ENCODE measurements at places on chromosomes 13 and 19.

DNA sequence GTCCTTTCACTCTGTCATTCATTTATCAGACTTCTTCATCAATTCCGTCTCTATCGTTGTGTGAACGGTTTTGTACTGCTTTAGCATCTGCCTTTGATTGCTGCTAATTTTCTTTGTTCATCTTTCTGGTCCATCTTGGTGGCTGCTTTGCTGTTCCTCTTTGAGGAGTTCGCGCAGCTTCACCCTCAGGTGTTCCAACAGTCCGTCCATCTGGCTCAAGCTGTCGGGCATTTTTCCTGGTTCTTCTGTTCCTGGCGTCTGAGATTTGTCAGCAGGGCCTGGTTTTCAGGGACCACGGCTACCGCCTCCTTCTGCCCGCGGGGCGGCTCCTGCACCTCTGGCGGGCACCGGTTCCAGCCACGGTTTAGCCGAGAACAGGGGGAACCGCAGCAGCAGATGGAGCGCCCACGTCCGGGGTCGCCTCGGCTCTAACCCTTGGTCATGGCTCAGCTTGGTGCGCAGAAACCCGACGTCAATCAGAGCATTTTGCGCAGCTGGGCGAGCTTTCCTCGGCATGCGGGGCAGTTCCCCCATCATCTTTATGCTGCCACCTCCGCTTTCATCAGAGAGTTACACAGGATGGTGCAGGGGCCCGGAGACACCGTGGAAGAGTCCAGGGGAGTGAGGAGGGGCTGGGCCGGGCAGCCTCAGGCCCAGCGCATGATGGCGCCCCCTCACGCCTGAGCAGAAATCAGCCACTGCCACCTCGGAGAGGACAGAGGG lies 89.5 kb downstream of the ZNF100 start:
- peak; percentile 26 for DNase-seq

DNA sequence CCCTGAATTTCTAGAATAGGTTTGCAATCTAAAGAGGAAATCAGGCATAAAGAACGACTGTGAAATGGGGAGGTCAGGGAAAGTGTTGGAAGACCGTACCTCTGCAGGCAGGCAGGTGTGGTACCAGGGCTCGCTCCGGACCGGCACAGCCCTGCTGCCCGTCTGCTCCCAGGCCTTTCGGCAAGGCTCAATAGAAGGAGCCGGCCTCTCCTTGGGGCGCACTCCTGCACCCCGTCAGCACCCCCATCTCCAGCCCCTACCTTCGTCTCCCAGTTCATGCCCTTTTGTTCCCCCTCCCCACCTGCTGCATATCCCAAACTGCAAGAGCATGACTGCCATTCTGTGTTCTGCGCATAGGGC lies 139.8 kb upstream of the SOX1 start:
- DNase-seq: no peak

DNA sequence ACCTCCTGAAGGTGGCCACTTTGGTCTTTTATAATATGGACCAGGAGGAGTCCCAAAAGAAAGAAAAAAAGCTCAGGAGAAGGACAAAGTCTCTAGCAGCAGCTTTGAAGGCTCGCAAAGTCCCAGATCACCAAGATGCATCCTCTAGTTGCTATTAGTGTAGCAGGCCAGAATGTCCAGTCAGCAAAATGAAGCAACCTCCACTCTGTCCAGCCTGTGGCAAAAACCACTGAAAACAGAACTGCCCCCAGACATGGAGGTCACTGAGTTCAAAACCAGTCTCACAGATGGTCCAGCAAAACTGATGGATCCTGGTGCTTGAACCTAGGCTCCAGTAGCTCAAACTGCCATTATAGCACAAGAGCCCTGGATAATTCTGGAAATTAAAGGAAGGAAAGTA lies 10.4 kb downstream of the LILRB4 start:
- no peak for DNase-seq

DNA sequence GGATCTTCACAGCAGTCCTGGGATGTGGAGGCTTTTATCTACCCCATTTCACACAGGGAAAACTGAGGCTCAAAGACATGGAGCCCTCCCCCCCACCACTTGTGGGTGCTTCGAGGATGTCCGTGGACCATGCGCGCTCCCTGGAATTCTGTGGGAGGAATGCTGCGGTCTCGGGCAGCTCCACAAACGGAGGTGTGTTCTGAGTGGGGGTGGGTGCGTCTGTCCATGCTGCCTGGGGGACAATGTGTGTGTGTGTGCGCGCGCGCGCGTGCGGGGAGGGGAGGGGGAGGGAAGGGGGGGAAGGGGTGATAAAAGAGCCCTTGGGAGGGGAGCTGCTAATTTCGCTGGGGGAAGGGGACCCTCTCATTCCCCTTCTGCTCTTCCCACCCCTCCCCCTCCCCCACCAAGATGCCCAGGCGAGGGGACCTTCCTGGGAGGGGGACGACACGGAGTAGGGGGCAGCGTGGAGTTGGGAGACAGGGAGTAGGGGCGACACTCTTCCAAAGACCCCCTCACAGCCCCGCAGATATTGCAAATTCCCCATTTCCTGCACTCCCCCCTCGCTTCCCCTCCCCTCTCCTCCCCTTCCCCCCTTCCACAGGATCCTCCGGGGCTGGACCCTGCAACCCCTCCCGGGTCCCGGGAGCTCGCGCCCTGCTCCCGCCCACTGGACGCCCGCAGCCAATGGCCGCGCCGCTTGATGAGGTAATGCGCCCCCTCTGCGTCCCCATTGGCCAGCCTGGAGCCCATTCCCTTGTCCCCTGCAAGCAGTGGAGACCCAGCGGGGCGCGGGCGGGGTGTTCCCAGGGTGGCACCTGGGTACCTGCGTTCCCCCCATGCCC lies 18.9 kb upstream of the ZNRF4 start:
- DNase-seq: no peak
